ENCODE measurements at places on chromosomes 6 and 20. TPM values are rescaled to one million over a fixed set of nuclear protein-coding genes. Genes with fewer than 3 reads are reported as not detected.

SEL1L2 gene
- total RNA-seq = not detected

FOXS1 gene
- total RNA-seq = not detected

DACT2 gene
- not detected for total RNA-seq

LSM14B gene
- total RNA-seq = 17.9 TPM

EGFL8 gene
- 1.2 TPM for total RNA-seq

SLC4A11 gene
- 0.58 TPM for total RNA-seq

MEI4 gene
- total RNA-seq = not detected

POM121L2 gene
- not detected for total RNA-seq

OR2B2 gene
- total RNA-seq = not detected

SAMD3 gene
- 0.89 TPM for total RNA-seq

RNF146 gene
- 19.8 TPM for total RNA-seq
